Activated CD8-positive, alpha-beta memory T cell treated with anti-CD3 and anti-CD28 coated beads for 1 hour (primary cell): ENCODE measurements at places on chromosomes 11 and 22.

DNA sequence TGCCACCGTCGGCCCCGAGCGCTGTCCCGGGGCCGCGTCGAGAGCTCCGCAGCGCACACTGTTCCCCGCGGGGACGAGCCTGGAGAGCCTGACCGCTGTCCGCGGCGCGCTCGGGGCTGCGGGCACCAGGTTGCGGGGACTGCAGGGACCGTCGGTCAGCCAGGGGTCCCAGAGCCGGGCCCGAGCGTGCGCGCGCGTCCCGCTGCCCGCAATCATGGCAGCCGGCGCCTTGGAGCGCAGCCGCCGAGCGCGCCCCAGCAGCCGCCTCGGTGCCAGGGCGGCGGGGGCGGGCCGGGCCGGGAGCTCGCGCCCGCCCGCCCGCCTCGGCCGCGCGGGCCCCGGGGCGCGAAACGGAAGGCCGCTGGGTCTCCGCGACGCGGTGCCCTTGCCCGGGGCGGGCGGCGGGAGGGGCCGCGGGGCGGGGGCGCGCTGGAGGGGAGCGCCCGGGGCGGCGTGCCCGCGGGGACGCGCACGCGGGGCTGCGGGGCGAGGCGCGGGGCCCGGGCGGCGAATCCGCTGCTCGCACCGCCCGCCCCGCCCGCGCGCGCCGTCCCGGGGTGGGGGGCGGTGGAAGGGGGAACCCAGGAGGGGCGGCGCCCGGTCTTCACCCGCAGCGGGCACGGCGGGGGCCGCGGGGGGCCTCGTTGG is 79.4 kb upstream of the PPARA start:
- DNase-seq = no peak

DNA sequence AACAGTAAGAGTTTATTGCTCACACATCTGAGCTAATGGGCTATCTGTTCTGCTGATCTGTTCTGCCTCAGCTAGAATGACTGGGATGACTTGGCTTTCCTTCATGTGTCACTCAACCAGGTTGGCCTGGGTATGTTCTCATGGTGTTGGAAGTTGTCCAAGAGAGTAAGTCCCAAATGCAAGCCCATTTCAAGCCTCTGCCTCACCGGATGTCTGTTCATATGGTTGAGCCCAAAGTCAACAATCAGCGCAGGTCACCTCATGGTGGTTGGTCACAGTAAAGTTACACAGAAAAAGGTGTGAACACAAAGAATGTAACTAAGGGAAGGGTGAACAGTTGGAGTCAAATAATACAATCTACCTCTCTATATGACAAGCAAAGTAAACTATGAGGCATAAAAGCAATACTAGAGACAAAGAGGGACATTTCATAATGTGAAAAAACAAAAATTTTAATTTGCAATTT is 1.9 kb downstream of the GDPD4 start:
- no peak for DNase-seq

DNA sequence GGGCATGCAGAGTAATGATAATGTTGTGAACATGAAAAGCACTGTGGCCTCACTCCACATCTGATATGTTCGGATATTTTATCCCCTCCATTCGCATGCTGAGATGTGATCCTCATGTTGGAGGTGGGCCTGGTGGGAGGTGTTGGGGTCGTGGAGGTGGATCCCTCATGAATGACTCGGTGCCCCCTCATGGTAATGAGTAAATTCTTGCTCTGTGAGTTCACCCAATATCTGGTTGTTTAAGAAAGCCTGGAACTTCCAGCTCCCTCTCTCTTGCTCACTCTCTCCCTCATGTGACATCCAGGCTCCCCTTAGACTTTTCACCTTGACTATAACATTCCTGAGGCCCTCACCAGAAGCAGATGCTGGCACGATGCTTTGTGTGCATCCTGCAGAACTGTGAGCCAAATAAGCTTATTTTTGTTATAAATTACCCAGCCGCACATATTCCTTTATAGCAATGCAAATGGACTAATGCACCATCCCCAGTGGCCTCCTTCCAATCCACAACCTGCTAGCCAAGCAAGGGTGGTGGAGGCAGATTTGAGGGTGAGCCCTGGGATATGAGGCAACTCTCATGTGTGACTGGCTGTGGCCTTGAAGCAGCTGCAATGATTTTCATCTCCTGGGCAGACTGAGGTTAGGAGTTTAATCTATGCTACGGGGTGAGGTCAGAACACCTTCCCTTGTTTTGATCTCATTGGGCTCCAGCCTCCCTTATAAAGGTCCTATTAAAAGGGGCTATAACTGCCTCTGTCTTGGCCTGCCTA is 276.5 kb downstream of the ETS1 start:
- no peak for DNase-seq

DNA sequence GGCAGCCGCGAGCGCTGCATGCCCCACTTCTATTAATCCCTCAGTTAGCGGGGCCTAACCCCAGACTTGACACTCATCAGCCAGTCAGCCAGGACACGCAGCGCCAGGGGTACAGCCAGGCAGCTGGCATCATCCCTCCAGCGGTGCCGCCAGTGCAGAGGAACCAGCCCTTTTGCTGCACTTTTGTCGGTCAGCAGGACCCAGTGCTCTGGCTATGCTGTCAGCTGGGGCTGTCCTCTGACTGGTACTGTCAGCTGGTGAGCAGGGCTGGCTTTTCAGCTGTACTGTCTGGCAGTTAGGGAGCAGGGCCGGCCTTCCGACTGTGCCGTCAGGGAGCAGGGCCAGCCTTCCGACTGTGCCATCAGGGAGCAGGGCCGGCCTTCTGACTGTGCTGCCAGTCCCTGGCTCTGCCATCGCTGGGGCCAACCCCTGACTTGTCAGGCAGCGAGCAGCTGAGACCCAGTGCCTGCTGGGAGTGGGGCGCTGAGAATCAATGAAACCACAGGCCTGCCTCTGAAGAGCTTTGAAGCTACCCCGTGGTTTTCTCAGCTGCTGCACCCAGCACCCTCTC is 115.4 kb downstream of the KIAA1671 start:
- DNase-seq = peak; percentile 49

- DNase-seq = no peak
Observed at GRCh38 chr22:33922349-33922681, 2.0 kb upstream of the LARGE1 start.

DNA sequence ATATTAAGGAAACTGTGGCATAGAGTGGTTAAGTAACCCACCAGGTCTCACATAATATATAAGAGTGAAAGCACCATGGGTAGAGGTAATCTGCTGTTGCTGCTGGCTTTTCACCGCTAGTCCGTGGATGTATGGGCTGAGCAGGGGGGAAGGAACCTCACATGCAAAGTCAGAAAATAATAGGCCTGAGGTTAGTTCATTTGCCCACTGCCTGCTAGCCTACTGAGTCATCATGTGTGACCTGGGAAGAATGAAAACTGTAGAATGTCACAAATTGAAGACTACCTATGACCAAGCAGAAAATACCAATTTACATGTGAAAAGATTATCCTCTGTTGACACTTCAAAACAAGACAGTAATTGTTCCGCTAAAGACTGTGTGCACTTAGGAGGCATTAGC is 560.1 kb upstream of the FAT3 start:
- DNase-seq = no peak

- DNase-seq = no peak
Observed at GRCh38 chr11:44605068-44605708, 39.7 kb downstream of the CD82 start.

DNA sequence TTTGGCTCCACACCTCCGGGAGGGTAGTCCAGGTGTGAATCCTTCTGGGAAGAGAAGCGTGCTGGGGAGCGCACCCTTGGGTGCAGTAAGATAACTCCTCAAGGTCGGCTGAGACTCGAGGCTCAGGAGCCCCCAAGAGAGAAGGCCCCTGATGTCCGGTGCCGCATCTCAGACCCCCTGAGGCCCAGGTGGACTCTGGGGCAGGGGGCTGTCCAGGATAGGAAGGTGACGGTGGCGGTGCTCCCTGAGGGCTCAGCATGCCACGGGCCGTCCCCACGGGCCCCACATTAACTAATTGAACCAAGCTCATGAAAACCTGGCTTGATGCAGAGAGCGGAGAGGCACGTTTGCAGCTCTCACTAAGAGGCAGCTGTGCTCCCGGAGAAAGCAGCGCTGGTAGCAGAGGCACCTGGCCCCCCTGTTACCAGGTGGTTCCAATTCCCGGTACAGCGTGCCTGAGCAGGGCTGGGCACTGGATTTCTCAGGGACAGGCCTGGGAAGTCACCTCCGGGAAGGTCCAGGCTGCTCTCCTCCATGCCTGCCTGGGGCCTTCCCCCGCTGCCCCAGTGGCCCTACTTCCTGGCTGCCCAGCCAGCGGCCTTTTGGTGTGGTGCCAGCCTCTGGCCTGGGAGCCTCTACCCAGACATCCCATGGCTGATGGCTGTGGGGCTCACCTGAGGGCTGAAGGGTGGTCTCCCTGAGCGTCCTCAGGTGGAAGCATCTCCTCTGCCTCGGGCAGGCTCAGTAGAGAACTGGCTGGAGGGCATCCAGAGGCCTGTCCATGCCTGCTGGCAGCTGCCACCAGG is 1.1 kb downstream of the KCNQ1 start:
- DNase-seq = no peak

DNA sequence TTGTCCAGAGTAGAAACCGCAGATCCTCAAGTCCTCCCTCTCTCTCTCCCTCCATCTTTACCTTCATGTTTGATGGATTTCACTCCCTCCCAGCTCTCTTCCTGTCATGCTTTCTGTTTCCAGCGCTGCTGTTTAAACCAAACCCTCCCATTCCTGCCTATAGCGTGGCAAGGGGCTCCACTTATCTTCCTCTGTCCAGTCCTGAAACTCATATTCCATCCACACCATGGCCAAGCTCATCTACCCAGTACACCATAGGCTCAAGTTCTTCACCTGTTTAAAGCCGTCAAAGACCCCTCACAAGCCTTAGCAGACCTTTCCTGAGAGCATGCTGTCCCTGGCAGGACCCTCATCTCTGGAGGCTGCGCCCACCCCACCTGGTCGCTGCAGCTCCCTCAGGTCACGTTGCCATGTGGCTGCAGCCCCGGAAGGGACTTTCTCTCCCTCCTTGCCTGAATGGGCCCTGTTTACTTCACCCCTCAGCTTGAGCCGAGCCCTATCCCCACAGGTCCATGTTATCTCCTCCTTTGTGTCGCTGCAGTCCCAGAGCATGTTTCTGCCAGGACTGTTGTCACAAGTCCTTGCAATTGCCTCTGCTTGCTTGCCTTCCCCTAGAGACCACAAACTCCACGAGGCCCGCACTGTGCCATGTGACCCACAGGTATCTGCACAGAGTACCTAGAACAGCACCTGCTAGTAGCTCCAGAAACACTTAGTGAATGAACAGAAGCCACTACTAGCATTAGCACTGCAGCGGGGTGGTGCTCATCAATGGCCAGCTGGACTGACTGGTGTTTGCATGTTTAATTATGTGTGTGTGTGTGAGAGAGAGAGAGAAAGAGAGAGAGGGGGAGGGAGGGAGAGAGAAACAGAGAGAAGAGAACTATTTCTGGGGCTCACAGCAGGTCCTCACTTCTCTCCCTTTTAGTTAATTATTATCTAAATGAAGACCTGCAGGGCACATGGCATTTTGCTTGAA is 149.4 kb upstream of the SNX19 start:
- no peak for DNase-seq

DNA sequence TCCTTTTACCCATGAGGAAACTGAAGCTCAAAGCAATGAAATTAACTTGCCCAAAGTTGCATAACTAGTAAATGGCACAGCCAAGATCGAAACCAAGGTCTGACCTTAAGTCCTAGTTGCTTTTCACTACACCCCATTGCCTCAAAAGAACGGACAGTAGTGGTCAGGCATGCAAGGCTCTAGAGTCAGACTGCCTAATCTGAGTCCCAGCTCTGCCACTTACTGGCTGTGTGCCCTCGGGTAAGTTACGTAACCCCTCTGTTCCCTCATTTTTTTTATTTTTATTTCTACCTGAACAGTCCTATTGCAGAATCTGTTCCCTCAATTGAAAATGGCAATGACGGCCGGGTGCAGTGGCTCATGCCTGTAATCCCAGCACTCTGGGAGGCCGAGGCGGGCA is 9.6 kb downstream of the CYB561A3 start:
- DNase-seq = no peak

- no peak for DNase-seq
Observed at GRCh38 chr11:119764108-119764868, 35.3 kb upstream of the NECTIN1 start.

- no peak for DNase-seq
Observed at GRCh38 chr11:125494974-125495725, 915 bp downstream of the FEZ1 start.

DNA sequence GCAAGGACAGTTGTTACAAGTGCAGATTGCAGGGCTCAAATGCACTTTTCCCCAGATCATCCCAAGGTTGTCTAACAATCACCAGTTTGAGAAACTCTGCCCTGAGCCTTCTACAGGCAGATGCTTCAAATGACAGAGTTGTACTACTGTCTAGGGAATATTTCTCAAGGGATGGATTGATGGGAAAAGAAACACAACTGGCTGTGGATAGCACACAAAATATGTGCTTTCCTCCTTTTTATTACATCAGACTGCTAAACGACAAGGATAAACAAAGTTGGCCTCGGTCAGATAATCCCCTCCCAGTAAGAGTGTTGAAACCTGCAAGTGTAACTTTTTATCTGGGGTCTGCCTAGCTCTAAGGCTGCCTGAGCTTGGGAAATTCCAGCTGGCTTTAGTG is 46.6 kb upstream of the SORL1-AS1 start:
- DNase-seq = no peak
